ENCODE measurements at places on chromosomes 7 and 10.

DNA sequence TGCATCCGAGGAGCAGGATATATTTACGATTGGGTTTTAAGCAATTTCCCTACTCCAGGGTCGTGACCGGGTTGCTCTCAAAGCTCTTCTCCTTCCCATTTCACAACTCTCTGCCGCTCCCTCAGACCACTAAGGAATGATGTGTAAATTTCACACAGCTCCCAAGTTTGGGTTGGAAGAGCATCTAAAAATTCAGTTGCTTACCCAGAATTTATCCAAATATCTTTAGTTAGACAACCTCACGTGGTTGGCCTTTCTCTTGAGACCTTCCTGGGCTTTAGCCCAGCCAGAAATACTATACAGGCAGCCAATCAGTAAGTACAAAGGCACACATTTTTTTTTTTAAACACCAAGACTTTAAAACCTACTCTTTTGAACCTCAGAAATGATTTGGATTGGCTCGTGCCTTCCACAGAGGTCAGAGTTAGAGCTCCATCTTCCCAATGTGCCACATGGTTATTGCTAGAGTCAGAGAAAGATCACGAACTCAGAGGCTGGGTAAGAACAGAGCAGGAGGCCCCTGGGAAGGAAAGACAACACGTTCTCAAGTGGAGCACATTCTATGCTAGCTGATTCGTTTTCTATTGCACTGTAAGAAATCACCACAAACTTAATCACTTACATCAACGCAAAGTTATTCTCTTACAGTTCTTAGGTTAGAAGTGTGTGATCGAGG is 335.4 kb upstream of the MGMT start:
- DNase-seq: no peak

- peak; percentile 62 for DNase-seq
Observed at GRCh38 chr10:95273393-95274312, 17.1 kb downstream of the PDLIM1 start.

DNA sequence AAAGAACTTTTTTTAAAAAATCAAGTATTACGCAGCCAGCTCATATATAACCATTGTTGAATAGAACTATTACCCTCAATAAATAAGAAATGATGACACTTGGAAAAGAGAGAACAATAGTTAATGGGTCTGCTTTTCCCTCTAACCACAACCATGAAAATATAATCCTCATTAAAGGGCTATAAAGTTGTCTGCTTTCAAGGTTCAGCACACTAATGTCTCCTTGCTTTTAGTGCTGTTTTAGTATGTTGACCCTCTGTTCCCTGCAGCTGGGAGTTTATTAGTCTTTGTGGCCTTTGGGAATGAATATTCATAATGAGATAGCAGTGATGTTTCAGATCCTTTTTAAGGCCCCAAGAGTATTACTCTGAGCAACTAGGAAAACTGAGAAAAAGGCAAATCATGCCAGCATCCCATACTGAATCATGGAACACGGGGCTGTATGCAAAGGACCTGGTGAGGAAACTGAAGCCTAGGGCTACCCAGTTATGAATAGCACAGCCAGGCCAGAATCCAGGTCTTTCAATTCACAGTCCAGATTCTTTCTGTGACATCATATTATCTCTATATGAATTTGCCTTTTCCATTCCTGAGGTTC is 332.0 kb upstream of the LRGUK start:
- no peak for DNase-seq

DNA sequence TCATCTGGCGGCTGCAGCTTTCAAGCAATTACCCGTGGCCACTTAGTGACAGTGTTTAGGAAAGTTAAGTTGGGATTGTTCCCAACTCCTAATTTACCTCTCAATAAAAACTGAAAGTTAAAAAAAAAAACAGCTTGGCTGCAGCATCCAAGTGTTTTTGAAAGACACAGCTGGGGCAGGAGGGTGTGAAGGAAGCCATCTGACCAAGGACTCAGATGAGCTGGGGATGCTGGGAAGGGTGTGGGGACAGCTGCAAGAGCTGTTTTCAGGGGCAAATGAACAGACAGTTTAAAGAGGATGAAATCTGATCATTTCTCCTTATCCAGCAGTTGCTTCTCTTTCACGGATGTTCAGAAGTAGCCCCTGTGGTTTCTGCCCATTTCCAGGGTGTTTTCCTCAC is 129.2 kb upstream of the CDCA7L start:
- peak; percentile 59 for DNase-seq

- DNase-seq: peak; percentile 51
Observed at GRCh38 chr7:128115336-128115820, 84.1 kb upstream of the LRRC4 start.
